ENCODE measurements at places on chromosomes 4 and X.

DNA sequence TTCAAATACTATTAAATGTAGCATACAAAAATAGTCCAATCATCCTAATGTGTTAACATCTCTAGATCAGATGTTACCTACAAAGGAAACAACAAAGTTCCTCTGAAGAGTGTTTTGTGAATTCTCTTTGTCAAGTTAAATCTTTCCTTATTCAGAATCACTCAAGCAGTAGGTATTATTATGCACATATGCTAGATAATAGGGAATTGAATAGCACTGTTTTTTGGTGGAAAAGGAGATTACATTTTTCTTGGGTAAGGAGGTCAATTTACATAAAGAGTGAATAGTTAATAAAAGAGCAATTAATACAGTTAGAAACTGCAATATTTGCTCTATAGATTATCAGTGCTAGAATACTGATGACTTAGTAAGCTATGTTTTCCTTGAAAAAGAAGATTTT lies 130.7 kb downstream of the BTC start:
- DNase-seq = no peak

DNA sequence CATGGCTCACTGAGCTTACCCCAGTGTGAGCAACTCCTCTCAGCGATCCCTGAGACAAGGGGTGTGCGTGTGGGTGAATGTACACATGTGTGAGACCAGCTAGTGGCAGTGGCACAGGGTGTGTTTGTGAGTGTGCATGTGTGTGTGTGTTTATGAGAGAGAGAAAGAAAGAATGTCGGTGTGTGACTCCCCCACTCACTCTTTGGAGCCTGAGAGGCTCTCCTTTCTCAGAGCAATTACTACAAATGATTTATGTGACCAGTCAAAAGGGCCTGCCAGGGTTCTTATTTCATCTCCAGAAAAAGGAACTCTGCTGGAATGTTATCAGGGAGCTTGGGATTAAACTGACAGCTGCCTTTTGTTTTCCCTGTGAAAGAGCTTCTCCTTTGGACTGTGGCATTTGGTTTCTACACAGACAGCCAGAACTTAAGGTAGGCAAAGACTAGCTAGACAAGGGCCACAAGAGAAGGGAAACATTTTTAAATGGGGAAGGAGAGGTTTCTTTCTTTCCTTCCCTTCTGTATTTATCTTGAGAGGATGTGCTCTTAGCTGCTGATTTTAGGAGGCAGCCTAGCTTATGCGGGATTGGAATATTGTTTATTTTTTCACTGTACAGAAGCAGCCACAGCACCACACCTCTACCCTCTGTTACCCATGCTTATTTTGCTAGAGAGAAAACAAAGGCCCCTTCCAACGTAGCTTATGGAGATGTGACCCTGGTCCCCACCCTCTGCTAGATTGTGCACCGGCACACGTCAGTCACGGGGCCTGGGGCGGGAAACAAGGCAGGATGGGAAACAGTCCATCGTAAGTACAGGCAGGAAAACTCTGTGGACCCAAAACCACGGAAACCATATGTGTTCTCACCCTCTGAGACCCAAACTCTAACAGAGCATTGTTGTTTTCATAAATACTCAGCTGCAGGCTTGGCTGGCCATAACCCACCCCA lies 143.5 kb downstream of the MGST2 start:
- no peak for DNase-seq

GRCh38 chr4:68175562-68176155 lies 46.0 kb upstream of the TMPRSS11F start:
- DNase-seq = peak; percentile 30

DNA sequence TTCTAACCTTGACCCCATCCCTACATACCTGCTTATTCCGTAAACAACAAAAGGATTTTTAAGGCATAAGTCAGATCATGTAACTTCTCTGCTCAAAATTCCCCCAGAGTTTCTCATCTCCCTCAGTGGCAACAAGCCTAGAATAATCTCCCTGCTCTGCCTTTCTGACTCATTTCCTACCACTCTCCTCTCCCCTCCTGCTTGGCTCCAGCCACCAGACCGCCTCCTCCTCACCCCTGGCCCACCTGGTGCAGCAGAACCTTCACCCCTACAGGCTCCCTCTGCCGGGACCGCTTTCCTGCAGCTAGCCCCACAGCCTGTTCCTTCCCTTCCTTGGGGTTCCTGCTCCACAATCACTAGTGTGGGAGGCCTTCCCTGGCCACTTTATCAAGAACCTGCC lies 32.1 kb downstream of the TSPAN5 start:
- no peak for DNase-seq

DNA sequence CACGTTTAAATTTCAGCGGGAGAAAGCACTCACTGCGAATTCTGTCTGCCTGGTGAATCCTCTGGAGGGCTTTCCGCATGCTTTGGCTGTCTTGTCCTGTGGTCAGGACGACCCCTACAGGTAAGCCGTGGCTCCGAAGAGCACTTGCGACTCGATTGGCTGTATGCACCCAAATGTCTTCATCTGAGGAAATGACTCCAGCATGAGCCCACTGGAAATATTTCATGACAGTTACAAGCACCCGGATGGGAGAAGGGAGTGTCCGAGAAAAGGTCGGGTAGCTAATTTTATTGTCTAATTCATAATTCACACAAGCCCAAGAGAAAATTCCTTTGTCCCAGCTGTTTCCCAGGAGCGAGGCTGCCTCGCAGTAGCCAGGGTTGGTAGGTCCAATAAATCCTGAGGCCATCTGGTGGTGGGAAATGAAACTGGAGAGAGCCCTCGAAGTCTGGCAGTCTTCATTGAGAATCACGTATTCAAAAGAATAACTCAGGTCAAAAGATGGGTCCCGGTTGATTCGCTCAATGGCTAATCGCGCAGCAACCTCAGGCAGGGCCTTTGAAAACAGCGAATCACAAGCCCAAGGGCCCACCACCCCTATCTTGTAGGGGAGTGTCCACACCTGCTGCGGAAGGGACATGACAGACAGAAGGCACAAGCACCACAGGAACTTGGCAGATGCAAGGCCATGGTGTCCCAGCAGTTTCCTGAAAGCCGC lies 6.6 kb downstream of the GUCY2F start:
- DNase-seq = no peak

DNA sequence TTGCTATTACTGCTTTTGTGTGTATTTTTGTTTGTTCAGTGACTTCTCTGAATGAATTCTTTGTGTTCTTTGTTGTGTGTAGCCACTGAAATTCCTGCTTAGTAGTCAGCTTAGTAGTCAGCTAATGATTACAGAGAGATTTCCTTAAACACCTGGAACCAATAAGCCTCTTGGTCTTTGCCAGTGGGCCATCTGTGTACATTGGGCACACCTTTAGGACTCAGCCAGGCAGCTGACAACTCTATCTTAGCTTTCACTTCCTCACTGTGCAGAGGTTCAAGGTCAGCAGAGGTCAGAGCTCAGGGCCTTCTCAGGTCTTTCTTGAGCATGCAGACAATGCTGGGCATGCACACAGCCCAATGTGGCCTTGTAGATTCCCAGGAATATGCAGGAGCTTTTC lies 59.3 kb downstream of the RWDD4 start:
- no peak for DNase-seq

- no peak for DNase-seq
Measured at GRCh38 chrX:53717205-53717604, 30.7 kb upstream of the HUWE1 start.

- no peak for DNase-seq
Measured at GRCh38 chrX:10062352-10062751, 94.4 kb upstream of the CLCN4 start.

DNA sequence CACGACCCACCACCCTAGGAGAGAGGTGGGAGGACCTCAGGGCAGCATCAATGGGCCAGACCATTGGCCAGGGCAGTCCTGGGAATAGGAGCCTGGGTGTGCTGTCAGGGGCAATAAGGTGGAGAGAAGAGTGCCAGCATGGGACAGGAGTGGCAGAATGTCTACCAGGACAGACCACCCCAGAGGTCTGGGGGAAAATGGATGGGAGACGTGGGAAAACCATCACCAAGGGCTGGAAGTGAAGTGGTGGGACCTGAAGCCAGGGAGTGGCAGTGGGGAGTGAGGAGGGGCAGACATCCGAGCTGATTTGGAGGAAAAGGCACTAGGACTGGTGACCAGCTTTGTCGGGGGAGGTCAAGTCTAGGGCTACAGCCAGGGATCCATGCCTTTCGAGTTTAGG lies 993 bp downstream of the EVC2 start:
- DNase-seq = no peak

- no peak for DNase-seq
Measured at GRCh38 chr4:16577177-16577576, 321.3 kb downstream of the LDB2 start.

DNA sequence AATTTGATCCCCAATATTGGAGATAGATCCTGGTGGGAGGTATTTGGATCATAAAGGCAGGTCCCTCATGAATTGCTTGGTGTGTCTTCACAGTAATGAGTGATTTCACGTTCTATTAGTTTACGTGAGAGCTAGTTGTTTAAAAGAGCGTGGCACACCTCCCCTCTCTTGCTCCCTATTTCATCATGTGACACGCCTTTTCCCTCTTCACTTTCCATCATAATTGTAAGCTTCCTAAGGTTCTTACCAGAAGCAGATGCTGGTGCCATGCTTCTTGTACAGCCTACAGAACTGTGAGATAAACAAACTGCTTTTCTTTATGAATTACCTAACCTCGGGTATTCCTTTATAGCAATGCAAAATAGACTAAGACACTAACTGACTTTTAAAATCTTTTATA lies 34.0 kb upstream of the FMR1 start:
- DNase-seq = no peak

- DNase-seq = no peak
Measured at GRCh38 chrX:109696146-109696740, 36.8 kb downstream of the ACSL4 start.

- no peak for DNase-seq
Measured at GRCh38 chr4:37502070-37502469, 184.1 kb downstream of the RELL1 start.

- no peak for DNase-seq
Measured at GRCh38 chrX:633043-633984, 2.7 kb downstream of the SHOX start.

GRCh38 chr4:79650794-79651431 lies 242.9 kb upstream of the GK2 start:
- no peak for DNase-seq

DNA sequence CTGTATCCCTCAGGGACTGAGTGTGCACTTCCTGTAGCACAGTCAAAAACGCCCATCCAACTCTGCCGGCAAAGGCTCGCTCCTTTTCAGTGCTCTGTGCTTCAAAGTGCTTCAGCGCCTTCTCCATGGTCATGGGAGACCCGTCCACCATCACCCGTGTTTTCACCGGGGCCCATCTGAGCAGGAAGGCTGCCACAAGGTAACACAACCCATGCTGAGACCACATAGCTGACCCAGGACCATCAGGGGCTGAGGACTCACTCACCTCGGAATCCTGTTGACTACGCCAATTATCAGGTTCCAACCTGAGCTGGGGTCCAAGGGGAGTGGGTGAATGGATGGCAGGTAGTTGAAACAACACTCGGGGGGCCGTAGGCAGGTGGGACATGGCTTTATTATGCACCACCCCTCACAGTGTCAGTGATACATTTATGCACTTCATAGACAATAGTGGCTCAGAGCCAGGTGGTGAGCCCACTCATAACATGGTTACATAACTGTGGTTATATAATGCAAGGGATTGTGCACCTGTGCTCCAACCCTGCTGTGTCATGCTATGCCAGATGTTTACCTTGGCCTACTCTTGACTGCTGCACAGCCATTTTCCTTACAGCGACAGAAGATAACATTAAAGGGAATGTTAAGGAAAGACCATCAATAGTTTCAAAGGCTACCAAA lies 227.8 kb downstream of the ADGRL3 start:
- DNase-seq = no peak

GRCh38 chr4:68272380-68272779 lies 26.9 kb upstream of the TMPRSS11B start:
- no peak for DNase-seq

DNA sequence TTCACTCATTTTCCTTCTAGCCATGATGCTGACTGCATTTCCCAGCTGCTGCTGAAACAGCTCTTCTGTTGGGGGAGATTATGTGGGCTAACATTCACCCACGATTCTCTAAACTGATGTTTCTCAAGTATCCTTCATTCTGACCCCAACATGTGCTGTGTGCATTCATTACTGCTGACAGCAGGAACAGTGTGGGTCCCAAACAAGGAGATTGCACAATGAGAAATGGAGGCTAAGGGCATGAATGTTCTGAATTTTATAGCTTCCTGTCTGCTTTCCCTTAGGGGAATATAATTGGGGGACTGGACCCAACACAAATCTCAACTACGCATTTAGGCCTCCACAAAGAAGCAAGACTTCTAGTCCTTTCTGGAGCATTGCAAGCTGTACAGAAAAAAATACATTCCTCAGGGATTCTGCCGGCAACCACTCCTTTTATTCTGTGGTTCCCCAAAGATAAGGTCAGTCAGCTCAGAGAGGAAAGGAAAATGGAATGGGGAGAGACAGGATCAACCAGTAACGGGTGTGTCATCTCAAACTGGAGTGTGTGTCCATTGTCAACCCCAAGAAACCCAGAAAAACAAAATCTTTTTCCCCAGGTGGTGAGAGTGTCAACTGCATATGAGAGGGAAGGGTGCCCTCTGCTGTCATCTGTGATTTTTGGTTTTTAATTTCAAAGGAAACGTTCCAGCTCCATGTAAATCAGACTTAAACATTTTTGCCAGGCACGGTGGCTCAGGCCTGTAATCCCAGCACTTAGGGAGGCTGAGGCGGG lies 81.5 kb upstream of the EGFL6 start:
- DNase-seq = peak; percentile 69

GRCh38 chr4:95263391-95263790 lies 285.4 kb downstream of the UNC5C start:
- no peak for DNase-seq

DNA sequence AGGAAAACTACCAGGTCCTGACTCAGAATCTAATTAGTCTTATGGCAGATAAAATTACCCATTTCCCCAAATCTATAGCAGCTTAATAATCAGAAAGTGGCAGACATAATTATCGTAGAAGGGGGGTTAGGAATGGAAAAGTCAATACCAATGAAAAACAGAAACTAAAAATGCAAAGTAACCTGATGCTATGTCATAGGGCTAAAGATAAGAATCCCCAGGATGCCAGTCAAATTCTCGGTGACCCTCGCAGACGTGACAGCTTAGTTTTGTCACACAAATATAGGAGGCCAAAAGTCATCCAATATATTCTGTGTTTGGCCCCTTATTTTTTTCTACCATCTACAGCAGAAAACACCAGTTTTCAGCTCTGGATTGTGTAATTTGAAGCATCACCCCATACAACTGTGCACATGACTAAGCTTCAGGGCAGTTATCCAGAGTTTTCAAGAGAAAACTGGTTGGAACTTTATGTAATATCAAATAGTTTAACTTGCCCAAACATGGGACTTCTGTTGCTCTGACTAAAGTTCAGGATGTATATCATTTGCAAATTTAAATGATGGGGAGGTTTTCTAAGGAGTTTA lies 30.9 kb downstream of the RASSF6 start:
- no peak for DNase-seq

GRCh38 chrX:72110051-72110875 lies 21.5 kb downstream of the RTL5 start:
- DNase-seq = no peak

DNA sequence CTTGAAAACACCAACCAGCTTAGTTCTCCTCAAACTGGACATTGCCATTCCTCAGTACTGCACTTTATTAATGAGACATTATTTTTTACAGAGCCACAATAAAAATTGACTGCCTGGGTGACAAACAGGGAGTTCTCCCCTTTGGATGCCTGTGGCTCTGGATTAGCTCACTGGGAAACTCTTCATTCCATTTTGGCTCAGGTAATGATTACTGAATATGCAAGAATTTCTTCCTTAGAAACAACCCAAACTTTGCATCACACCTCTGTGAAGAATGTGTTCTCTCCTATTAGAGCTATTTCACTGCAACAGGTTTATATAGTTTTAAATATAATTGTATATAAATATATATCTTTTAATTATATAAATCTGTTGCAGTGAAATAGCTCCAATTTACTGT lies 2065.8 kb downstream of the ARAP2 start:
- no peak for DNase-seq
